ENCODE measurements at places on chromosomes 16 and 17.

- no peak for DNase-seq
These were observed 78.9 kb downstream of the TRIM37 start for GRCh38 chr17:59027750-59028149.

DNA sequence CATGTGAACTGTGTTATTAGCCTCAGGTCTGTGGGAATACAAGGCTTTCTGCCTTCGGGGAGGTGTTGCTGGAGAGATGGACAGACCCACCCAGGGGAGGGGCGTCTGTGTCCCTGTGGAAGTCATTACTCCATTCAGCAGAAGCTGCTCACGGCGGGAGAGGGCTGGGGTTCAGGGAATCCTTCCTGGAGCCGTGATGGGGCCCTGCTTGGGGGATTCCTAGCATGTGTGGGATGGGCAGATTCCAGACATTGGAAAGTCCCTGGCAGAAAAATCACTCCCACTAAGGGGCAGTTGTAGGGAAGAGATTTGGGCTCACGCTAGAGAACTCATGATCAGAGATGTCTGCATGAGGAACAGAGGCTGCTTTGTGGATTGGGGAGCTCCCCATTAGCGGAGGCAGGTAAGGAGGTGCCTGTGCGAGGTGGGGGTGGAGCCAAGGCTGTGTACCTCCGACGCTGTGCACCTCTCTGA lies 56.3 kb upstream of the IL34 start:
- no peak for DNase-seq

DNA sequence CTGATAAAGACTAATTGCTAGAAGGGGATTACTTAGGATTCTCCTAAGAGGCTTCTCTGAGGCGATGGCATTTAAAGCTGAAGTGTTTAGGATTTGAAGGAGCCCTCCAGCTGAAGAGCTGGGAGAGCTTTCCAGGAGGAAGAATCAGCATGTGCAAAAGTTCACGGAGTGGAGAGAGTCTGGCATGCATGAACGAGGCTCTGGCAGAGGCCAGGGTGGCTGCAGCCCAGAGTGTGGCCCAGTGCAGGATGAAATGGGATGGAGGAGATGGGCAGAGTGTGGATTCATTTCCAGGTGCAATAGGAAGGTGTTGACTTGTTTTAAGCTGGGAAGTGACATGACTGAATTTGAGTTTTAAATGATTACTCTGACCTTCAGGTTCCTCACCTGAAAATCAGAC lies 249.0 kb upstream of the CCL2 start:
- no peak for DNase-seq

DNA sequence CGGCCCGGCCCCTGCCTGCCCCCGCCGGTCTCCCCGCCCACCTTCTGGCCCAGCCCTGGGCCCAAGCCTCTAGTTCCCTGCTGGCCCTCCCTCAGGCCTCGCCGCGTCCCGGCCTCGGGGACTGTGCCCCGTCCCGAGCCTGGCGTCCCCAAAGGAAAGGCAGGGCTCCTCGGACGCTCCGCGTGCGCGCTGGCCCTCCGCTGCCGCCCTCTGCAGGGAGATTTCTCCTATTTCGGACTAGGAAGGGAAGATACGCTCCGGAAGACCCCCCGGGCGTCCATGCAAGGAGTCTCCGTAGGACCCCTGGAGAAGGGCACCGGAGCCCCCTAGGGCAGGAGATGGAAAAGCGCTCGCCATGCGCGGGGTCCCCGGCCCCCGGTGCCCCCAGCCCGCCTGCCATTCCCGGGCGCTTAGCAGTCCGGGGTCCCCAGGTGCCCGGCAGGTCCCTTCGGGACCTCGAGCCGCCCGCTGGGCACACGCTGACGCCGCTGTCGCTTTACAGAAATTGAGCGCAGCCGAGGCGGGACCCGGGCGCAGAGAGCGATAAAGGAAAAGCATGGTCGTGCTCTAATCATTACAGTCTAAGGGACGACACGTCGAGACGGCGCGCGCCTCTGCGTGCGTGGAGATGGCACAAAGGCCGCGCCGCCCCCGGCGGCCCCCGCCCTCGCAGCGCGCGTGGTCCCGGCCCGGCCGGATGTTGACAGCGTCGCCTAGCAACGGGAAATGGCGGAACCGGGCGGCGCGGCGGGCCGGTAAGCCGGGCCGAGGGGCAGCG lies at the start of gene CCDC40:
Gene CCDC40 (plus strand): TSS at position 706 of the 778 bp plus-strand sequence. CDS start 21 bp downstream, at position 727.
- peak; percentile 65 for DNase-seq

DNA sequence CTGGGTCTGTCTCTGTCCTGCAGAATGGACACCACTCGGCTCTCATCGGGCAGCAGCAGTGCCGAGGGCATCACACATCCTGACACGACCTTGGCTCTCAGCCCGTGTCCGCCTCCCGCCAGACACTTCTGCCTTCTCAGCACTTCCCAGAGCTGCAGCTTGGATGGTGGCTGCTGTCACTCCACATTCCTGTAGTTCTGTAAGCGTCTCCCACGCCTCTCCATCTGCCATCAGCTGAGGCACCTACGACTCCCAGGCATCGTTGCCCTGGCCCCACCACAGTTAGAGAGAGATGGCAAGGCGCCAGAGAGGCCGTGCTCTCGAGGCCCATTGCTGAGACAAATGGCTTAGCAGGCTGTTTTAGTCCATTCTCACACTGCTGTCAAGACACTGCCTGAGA lies 195.9 kb upstream of the CHMP6 start:
- DNase-seq, result no peak

DNA sequence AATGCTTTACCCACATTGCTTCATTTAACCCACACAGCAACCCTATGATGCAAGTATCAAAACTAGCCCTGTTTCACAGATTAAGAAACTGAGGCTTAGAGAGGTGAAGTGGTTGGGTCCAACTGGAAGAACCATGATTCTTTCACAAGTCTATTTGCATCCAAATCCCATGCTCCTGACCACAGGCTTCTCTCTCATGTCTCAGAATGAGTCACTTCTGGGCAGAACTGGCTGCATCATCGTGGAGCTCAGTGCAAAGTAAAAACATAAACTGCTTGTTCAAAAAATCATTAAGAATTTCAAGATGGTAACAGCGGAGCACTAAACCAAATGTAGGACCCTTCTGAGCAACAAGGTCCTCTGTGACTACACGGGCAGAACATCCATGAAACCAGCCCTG lies 20.2 kb upstream of the CES1 start:
- DNase-seq, result no peak

DNA sequence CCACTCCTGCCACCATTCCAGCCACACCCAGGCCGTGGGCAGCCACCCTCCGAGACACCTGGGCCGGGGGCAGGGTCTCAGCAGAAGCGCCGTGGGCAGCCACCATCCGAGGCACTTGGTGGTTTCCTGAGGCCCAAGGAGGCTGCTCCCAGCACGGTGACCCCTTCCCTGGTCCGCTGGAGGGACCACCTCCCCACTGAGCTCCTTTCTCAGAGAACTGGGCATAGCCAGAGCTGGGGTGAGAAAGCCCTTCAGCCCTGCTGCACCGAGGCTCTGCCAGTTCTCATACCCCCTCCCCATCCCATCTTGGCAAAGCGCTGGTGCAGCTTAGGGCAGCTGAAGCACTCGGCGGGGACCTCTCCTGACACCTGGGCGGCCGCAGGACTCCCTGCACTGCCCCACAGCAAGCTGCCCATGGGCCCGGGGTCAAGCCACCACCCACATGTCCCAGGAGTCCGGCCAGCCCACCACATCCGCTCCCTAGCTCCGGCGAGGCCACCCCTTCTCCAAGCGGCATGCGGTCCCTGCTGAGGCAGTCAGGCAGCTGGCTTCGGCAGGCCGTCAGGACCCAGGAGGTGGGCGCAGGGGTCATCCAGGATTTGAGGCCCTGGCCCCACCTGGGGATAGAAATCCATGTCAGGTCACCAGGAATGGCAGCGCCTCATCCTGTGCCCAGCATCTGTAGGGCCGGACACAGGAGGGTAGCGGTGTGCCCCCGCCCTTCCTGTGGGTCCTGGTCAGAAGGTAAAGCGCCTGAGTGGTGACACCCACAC lies 1.3 kb upstream of the CYBA start:
- no peak for DNase-seq

DNA sequence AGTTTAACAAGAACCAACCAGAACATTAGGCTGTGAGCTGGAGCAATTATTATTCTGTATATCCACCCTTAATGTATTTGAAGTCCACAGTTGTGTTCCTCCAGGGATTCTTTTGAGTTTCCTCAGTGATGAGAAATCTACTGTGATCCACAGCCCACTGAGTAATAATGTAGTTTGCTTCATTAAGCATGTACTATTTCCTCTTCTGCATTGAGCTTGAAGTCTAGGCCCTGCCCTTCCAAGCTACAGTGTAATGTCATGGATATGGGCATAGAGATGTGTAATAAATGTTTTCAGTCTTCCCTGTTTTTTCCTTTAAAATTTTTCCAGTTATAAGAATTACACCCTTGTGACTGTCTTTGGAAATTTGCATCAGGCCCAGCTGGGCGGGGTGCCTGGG lies 36.4 kb upstream of the SLC12A3 start:
- no peak for DNase-seq

DNA sequence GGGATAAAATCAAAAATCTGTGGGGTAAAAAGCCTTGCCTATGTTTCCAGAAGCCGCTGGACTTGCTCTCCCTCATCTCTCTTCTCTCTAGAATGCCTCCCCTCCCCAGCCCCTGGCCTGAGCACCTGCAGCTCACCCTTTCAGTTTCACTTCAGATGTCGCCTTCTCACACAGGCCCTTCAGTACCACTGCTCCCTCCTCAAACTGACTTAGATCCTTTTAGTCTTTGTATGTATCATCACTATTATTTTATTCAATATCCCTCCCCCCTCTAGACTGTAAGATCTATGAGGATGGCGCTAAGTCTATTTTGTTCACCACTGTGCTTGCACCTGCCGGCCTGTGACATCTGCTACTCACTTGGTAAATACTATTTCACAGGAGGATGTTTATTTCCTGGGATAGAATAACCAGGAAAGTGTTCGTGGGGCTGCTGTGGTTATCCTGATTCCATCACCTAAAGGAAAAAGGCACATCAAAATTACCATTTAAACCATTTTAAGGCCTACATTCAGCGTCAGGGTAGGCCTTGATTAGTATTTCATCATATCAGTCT lies 122.3 kb downstream of the MRTFB start:
- DNase-seq, result peak; percentile 8

DNA sequence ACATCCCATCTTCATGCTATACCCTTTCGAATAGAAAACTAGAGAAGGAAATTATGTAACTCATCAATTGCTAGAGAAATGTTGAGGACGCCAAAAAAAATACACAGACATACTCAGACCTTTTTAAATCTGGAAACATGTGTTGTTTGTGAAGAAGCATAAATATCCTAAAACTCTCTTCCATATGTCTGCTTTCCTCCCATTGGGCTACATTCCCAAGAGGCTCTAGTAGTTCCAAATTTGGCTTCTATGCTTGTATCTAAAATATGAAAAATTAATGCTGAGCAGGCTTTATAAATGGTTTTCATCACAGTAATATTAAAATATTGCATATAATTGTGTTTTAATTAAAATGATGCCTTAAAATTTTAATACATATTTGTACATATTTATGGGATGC lies 297.9 kb upstream of the PSMD7 start:
- no peak for DNase-seq

GRCh38 chr17:2804912-2805311 lies 8.7 kb downstream of the RAP1GAP2 start:
- DNase-seq, result no peak

DNA sequence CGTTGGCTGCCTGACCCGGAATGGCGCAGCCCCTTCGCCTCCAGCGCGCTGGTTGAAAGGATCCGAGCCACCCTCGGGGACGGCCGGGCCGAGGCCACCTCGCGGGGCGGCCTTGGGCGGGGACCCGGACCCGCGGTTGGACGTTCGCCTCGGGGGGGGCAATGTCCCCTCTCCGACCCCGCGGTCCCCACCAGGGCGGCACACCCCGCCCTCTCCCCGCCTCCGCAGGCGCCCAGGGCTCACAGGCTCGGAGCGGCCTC lies 1.0 kb upstream of the SOX8 start:
- no peak for DNase-seq

GRCh38 chr16:66585481-66586239 lies 6.4 kb downstream of the CMTM2 start:
- no peak for DNase-seq

DNA sequence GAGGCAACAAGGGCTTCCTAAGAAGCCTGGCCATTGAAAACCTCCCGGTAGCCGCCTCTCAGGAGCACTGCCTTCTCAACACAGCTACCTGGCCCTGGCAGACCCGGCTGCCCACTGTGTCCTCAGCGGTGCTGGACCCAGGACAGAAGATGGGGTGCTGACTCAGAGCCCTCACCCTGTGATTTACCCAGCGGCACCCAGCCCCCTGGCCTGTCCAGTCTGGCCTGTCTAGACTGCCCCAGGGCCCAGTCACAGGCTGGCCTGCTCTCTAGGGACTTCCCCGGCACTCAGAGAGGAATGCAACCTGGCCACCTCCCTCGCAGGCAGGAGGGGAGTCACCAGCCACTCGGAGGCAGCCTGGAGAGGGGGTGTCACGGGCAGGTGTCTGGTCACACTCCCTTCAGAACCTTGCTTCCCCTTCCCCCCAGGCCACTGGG lies 20.1 kb downstream of the PIEZO1 start:
- DNase-seq, result no peak

- no peak for DNase-seq
These were observed 873.5 kb upstream of the EEF2KMT start for GRCh38 chr16:5971106-5971505.

DNA sequence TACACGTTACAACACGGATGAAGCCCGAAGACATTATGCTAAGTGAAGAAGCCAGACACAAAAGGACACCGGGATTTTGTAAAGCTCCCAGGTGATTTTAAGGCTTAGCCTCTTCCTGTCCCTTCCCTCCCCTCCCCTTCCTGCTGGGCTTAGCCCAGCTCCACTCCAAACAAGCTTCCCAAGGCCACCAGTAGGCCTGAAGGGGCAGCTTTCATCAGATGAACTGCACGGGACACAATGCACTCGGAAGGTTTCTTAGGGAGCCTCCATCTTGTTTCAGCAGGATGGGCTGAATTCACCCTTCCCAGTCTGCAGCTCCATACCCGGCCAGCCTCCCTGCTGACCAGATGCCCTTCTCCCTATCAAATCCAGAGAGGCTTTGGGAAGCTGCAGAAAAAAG lies 10.4 kb downstream of the MEFV start:
- no peak for DNase-seq

GRCh38 chr17:75689441-75689873 lies 22.3 kb downstream of the SAP30BP start:
- no peak for DNase-seq

DNA sequence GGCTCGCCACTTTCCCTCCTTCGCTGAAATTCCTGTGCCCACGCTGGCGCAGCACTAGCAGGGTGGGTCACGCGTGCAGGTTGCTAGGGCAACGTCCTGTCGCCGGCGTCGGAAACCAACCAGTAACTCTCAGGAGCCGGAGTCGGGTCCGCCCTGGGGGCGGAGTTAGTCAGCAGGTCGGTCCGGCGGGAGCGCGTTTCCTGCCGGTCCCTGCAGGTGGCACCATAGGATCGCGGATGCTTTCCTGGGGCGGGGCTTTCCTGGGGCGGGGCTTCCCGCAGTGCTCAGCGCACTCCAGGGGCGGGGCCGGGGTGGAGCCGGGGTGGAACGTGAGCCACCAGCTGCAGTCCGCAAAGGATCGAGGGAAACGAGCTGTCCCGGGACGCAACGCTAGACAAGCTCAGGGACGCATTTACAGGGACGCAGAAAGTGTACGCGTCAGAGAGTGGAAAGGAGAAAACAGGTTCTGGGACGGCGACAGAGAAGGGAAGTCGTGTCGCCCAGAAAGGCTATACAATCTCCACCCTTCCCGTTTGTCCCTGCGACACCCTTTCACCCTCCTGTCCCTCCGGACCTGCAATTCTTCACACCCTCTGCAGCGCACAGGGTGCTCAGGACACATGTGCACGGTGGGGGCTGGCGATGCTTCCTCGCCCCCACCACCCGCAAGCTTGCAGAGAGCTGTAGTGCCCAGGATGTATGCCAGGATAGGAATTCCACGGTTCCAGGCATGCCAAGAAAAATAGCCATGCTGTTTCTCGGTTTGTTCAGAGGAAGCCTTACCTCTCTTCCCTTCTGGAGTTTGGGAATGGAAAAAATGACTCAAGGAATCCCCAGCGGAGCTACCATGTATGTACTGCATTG lies 12.3 kb downstream of the COPZ2 start:
- DNase-seq, result peak; percentile 99

Measured in stimulated activated CD4-positive, alpha-beta T cell treated with anti-CD3 and anti-CD28 coated beads, Interleukin-12 subunit alpha, Interleukin-12 subunit beta, amount 100 ng/mL, for 4 hours (primary cell).